ENCODE measurements at places on chromosomes 1 and 21.
A peak's percentile ranks its signal among the peaks of the same experiment; 100 is the strongest.

DNA sequence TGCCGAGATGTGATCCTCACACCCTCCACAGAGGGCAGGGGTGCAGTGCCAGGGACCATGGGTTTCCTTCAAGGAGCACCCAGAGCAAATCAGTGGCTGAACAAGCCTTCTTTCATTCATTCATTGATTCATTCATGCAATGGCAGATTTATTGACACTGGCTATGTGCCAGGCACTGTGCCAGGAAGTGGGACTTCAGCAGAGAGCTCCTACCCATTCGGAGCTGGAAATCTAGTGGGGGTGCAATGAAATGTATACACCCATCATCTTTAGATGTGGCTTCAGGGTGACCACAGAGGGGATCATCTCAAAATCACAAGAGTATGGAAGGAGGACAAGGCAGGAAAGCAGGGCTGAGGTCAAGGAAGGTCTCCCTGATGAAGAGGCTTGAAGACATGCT lies 18.9 kb downstream of the SLC6A9 start:
- no peak for DNase-seq

DNA sequence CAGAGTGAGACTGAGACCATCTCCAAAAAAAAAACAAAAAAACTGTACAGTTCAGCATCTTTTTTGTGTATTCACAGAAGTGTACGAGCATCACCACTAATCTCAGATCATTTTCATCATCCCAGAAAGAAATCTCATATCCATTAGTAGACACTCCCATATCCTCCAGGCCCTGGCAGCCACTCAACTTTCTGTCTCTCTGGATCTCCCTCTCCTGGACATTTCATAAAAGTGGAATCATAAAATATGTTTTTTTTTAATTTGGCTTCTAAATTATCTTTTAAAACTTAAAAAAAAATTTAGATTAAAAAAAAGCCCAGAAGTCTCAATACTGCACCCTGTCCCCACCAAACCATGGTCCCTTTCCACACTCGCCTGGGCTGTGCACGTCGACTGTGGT lies 22.1 kb downstream of the RIPPLY3 start:
- DNase-seq = no peak

DNA sequence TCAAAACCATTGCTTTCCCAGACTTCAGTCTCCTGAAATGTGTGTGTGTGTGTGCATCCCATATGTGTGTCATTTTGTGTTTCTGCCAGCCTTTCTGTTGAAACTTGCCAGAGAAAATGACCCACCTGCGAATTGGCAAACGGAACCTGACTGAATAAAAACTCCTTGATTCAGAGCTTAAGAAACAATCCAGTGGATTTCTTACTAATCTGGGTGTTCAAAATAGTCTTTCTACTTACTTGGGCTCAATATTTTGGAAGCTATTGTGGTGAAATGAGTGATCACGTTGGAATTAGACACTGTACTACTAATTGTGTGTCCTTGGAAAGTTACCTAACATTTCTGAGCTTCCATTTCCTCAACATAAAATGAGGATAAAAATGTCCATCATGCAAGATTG lies 138.9 kb upstream of the ERG start:
- DNase-seq = no peak

GRCh38 chr1:33916786-33917185 lies 52.9 kb downstream of the HMGB4 start:
- DNase-seq = no peak

DNA sequence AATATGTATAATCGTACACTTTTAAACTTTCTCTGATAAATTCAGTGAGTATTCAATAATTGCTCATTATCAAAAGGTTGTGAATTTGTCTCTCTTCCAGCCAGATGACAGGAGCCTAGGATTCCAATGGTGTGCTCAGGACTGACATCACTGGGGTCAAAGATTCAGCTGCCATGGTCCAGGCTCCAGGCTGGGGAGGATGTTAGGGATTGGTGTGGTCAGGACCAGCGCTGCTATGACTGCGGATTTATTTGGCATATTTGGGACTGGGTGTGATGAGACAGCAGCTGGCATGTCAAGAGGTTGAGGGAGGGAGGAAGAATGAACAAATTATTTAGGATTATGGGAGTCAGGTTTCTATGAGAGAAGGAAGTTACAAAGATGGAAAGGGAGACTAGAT lies 48.2 kb upstream of the ABCA4 start:
- DNase-seq = no peak

GRCh38 chr1:98565951-98566350 lies 95.6 kb upstream of the SNX7 start:
- no peak for DNase-seq

DNA sequence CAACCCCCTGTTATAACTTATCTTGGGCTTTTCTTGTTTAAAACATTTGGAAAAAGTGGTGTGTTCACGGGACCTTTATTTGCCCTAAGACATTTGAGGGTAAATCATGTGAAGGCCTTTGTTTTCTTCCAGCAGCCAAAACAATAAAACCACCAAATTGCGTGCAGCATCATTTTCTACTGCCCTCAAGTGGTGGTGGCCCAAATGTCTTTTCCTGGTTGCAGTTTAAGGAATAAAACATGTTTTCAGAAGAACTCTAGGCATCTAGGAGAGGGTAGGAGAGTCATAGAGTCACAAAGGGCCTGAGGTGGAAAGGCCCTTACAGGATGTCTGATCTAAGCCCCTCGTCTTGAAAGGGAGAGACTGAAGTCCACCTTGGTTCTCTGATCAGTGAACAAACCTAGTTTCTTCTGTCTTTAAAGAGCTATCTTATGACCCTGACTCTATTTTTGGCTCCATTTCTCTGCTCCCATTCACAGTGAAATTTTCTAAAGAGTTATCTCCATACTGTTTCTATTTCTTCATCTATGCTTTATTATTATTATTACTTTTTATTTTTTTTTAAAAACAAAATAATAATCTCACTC lies 16.0 kb upstream of the EPS15 start:
- DNase-seq = peak; percentile 16
